Activated CD8-positive, alpha-beta memory T cell treated with anti-CD3 and anti-CD28 coated beads for 24 hours (primary cell): ENCODE measurements at places on chromosomes 3 and 15.

DNA sequence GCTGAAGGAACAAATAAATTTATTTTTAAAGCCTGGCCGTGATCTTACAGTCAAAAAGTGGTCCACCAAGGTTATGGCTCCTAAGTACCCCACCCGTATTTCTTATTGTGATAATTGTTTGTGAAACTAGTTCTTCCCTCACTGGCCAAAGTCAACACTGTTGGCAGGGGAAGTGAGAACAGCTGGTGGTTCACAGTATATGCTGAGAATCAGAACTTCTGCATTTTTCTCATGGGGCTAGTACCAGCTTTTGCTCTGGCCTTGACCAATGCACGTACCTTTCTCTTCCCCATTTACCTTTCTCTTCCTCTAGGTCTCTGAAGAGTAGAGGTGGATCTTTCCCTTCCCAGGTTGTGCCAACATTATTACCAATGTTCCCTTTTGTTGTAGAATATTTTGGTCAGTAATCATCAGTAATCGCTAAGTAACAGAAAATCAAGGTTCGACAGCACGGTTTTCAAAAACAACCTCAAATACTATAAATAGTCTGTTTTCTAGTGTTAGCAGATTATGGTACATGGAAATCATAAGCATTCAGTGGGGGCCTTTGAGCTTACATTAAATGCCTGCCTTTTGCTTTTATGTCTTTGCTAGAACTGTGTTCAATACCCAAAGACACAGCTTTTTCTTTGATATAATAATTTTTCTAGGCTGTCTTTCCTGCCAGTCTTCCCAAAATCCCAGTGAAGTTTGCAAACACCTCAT, 268.0 kb downstream of the LPP start:
- no peak for DNase-seq

DNA sequence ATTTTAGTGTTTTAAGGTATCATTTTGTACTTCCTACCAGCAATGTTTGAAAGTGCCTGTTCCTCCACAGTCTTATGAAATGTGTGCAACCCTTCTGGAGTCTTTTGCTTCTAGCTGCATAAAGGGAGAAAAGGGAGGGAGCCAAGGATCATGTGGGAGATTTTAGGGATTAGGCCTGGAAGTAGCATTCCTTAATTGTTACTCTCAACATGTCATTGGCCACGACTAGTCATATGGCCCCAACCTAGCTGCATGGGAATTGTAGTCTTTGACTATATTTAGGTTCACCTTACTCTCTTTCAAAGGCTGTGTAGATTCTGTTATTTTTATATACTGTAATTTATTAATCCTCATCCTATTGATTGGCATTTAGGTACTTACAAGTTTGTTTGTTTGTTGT, 14.9 kb downstream of the CRTAP start:
- no peak for DNase-seq

DNA sequence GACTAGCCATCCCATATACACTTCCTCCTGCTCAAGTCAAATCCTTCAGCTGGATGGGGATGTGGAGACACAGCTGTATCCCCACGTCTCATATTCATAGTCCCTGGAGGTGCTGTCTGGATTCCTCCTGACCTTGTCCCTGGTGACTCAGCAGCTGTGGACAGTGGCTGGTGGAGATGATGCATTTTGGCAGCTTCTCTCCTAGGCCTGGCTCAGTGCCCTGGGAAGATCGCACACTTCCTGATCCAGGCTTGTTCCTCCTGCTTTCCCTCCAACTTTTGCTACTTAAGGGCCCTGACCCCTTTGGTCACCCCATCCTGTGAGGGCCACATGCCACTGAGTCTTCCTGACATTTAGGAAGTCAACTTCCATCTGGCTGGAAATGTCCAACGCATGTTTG, 44.4 kb downstream of the ADAMTSL3 start:
- DNase-seq = no peak

- DNase-seq = no peak
These were observed 34.0 kb downstream of the ACSBG1 start for GRCh38 chr15:78200276-78200930.

DNA sequence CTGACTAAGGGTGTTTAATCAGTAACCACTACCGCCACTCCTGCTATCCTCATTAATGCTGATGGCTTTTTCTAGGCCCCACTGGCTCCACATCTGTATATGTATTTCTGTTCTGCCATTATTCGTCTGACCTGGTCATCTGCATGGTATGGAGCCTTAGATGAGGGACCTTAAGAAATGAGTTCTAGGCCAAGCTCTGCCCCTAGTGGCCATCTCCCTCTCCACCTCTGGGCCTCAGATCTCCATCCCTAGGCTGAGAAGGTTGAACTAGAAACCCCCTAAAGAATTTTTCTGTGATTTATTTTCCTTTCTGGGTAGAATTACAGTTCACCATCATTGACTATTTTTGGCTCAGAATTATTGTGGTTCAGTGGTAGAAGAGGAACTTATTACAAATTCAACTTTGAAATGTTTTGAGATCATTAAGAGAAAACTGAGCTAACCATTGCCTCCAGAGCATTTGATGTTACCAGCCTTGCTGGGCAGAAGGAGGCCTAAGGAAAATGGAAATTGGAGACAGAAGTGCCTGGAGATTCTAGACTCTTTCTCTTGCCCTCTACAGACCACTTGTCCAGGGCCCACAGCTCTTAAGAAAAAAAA, 325.2 kb upstream of the NR2E3 start:
- DNase-seq = no peak

DNA sequence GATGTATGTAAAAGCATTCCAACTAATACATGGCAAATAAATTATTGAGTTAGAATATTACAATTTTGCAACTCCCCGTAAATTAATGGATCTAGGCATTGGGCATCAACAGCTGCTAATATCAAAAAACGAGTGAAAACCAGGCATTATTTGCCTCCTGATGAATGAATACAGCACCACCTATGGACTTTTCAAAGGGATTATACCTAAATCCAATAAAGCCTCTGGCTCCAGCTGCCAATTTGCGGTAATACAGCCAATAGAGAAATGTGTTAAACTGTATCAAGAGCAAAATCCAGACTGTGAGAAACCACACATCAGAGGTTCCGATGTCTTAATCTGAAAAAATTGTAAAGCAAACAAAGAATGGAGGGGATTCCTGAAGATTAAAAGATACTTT, 16.3 kb upstream of the A4GNT start:
- DNase-seq = no peak

DNA sequence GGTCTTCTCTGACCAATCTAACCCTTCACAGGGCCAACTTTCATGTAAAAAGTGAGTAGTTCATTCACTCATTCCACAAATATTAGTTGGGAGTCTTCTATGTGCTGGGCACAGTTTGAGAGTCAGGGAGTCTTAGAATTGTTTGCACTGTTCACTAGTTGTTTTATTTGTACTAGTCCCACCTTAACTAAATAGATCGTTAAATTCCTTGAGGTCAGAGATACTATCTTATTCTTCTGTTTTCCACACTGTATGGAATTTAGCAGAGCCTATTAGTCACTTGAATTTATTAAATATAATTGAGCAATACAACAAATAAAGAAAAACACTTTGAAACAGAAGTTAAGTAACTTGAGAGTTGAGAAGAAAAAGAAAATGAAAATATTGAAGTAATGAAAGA, 40.8 kb upstream of the SPTSSB start:
- DNase-seq = no peak

DNA sequence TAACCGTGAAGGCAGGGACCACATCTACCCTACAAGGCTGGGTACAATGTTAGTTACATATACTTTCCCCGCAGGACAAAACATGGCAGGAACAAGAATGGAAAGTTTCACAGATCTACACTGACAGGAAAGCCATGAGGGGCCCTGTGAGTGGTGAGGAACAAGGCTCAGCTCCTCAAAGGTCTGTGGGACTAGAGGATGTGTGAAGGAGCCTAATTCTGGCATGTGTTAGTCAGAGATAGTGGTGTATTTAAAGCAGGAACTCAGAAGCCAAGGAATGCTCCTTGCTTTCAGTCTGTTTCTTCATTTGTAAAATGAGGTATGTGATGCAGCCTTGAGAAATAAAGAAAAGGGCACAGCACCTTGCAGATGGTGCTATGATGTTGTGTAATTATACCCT, 25.1 kb downstream of the ETV5 start:
- no peak for DNase-seq

DNA sequence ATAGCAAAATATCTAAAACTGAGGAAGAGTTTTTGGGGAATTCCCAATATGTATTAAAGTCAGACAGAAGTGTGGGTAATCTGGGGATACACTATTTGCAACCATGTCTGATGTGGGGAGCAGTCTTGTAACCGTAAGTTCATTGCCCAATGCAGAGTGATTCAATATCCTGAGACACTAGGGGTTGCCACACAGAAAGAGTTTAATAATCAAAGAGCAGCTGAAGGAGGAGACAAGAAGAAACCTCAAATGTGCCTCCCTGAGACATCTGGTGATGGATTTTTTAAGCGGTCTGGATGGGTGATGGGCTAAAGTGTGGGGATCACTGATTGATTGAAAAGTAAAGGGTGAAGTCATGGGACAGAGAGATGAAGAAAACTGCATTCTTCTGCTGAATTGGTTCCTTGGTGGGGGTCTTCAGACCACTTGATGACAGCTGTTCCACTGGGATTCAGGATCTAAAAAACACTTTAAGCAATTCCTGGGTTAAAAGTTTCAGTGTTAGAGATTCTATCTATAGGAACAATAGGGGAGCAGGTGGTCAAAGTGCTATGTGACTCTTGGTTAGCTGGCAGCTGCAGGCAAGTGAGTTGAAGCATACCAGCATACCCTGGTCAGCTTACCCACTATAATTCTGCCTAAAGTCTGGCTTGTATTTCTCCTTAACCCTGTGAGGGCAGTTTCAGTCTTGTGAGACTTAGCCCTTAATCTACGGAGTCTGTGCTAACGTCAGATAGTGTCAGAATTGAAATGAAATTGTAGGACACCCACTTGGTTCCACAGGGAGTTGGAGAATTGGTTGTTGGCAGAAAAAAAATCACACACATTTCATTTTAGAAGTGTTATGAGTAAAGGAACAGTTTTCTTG, 425.9 kb upstream of the TGFBR2 start:
- no peak for DNase-seq

- DNase-seq = no peak
These were observed 137.8 kb upstream of the CBLB start for GRCh38 chr3:106006571-106006970.

GRCh38 chr15:83472151-83472550, 25.0 kb downstream of the SH3GL3 start:
- DNase-seq = no peak

DNA sequence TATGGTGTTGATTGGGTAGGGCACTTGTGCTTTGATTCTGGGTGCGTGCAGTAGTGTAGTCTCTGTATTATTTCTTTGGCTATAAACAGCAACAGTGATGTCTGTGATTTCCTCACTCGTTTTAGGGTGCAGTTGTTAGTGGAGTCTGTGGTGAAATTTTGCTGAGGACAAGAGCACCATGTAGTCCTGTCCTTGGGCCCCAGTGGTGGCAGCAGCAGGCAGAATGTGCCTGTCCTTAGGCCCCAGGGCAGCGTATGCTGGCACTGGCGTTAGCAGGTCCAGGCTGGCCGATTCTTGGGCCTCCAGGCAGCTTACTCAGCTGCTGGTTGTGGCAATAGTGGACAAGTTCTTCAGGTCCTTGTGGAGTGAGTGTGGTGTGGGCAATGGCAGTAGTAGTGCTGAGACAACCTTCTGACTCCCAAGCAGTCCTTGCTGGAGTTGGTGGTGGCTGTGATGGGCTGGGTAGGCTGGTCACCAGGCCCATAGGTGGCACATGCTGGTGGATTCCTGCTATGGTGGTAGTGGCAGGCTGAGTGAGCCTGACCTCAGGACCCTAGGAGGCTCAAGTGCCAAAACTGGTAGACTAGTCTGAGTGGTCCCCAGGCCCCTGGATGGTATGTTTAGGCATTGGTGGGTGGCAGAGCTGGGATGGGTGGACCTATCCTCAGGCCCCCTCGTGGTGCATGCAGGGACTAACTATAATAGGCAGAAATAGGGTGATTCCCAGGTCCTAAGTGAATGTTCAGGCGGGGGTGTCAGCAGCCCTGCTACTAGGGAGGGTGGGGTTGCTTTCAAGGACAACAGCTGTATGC, 56.3 kb downstream of the TNFAIP8L3 start:
- no peak for DNase-seq

DNA sequence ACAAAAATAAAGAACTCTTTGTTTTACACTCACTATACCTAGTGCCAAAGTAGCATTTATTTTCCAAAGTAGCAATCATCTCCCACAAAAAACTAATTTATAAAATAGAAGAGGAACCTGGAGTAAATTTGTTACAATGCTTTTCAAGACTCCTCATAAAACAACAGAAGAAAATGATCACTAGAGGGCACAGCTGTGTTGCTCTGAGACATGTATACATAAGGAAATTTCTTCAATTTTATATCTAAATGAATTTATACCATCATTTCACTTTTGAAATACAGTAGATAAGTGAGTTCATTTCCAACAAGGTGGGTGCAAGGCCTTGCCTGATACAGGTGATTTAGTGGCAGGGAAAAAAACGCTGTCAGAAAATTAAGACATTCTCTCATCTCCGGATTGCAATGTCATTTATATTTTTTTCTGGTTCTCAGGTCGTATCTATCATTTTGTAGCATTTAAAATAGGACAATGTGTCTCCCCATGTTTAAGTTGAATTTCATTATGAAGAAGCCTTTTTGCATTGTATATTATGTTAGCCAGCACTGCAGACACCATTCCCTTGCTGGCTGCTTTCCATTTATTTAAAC, 25.3 kb upstream of the ARHGEF26 start:
- DNase-seq = no peak

DNA sequence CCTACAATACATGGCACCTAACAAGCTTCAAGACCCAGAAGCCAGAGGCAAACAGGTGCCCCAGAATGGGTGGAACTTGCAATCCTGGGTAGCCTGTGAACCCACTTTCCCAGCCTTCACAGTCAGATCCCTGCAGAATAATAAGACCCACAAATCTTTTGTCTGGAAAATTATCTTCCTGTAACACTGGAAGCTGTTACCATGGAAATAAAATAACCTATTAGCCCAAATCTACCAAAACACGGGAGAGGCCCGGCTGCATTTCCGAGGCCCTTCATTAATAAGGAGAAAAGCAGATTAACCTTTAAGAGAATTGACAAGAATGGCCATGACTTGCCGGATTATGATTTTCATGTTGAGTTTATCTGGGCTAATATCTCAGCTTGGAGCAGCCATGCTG, 256.1 kb upstream of the PROK2 start:
- DNase-seq = no peak

- DNase-seq = peak; percentile 38
These were observed 1.2 kb downstream of the ACOX2 start for GRCh38 chr3:58535531-58536500.

- no peak for DNase-seq
These were observed 98.5 kb upstream of the MEF2A start for GRCh38 chr15:99467338-99467720.

DNA sequence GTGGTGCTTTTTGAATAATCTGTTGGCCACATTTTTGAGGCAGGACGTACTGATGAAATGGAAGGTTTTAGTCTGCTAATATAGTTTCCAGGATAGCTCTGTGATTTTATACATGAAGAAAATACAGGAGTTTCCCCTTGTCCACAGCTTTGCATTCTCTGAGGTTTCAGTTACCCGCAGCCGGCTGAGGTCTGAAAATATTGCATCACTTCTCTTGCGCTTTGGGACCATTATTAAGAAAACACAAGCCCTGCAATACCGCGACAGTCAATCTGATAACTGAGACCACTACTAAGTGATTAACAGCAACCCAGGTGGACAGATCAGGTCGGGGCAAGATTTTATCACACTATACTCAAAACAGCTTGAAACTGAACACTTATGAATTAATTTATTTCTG, 33.0 kb downstream of the BLM start:
- DNase-seq = no peak
